Activated B cell treated with CpG ODN at 0.5 μM for 24 hours (primary cell): ENCODE measurements at places on chromosomes 6 and 20. TPM values are rescaled to one million over a fixed set of nuclear protein-coding genes. Genes with fewer than 3 reads are reported as not detected.

The KHDC1L gene
- total RNA-seq, result not detected in 2 replicates

The TAGAP gene
- 129 TPM in 2 replicates for total RNA-seq

DNA sequence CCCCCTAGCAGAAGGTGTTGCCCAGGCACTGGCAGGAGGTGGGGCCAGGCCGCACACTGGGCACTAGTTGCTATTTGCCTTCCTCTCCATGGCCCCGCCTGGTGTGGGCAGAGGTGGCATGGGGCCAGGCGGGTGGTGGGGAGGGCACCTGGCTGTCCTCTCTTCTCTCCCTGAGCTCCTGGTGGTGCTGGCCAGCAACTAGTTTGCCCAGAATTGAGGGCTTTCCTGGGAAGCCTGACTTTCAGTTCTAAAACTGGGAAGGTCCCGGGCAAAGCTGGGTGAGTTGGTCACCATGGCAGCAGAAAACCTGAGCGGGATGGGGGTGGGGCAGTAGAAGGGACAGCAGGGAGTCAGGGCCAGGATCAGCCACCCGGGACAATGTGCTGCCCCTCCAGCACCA, 48.2 kb downstream of the RBM38 start:
- DNase-seq, result no peak
- H3K4me1 ChIP-seq, result peaks cover 26% of the 10 kb centered on the region
- H3K27me3 ChIP-seq, result no peaks in the 10 kb centered on the region
- H3K4me3 ChIP-seq, result no peak overlapping the region

GRCh38 chr6:152094276-152094675, 286.8 kb downstream of the ESR1 start:
- no peak overlapping the region for H3K4me3 ChIP-seq
- H3K36me3 ChIP-seq, result no peaks in the 10 kb centered on the region
- H3K27ac ChIP-seq, result no peak overlapping the region
- H3K4me1 ChIP-seq, result no peaks in the 10 kb centered on the region
- H3K27me3 ChIP-seq, result no peaks in the 10 kb centered on the region

- no peaks in the 10 kb centered on the region for H3K36me3 ChIP-seq
- no peaks in the 10 kb centered on the region for H3K4me1 ChIP-seq
- DNase-seq, result no peak
- H3K27me3 ChIP-seq, result no peaks in the 10 kb centered on the region
- no peak overlapping the region for H3K27ac ChIP-seq
- H3K4me3 ChIP-seq, result no peak overlapping the region
Measured at GRCh38 chr6:168650671-168651111, 209.7 kb downstream of the SMOC2 start.
